ENCODE measurements at places on chromosomes 7 and 10.
A peak's percentile ranks its signal among the peaks of the same experiment; 100 is the strongest.

DNA sequence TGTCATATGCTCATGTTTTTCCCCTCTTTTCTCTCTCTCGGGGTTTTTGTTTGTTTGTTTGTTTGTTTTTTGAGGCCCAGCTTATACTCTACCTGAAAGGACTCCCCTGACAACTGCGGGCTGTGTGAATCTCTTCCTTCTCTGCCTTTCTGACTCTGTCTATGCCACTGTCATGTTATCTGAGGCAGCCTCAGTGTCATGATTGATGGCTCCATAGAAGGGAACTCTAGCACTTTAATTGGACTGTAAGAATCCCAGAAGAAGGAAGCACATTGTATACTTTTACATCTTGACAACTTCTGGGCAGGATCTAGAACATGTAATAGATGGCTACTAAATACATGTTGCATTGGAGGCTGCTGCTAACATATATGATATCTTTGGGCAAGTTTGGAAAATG is 25.4 kb downstream of the AKR1B15 start:
- no peak for DNase-seq

GRCh38 chr10:13788711-13789447 is 202.1 kb downstream of the PRPF18 start:
- DNase-seq = peak; percentile 44

DNA sequence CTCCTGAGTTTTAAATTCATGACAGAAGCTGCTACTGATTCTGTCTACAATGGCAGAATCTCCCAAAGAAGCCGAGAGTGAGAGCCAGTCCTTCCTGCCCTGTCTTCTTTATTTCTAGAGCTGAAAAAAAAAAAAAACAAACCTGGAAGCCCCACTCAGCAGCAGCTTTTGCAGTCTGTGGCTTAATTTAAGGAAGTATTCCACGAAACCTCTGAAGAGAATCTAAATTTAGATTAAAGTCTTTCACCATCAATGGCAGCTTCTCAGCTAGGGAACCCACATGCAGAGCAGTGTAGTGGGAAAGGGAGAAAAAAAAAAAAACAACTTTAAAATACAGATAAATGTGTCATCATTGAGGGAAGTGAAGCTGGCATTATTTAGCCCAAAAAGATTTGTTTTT is 23.4 kb downstream of the SMURF1 start:
- DNase-seq = no peak

- no peak for DNase-seq
These were observed 36.5 kb upstream of the TNKS2 start for GRCh38 chr10:91761721-91762120.

DNA sequence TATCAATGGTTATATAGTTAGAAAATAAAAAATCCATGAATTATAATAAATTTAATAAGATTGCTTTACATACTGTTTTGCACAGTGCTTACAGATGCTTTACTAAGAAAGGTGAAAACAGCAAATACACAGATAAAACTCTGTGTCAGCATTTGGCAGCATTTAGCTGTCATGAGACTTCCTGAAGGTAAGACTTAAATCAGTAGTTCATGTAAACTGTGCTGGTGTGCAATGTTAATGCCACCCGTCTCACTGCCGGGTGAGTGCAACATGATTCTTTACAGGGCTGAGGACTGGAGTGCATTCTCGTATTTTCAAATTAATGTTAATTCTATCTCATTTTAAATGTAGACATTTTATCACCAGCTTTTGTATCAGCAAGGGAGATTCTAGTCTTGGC is 326.2 kb upstream of the POT1 start:
- DNase-seq = no peak

DNA sequence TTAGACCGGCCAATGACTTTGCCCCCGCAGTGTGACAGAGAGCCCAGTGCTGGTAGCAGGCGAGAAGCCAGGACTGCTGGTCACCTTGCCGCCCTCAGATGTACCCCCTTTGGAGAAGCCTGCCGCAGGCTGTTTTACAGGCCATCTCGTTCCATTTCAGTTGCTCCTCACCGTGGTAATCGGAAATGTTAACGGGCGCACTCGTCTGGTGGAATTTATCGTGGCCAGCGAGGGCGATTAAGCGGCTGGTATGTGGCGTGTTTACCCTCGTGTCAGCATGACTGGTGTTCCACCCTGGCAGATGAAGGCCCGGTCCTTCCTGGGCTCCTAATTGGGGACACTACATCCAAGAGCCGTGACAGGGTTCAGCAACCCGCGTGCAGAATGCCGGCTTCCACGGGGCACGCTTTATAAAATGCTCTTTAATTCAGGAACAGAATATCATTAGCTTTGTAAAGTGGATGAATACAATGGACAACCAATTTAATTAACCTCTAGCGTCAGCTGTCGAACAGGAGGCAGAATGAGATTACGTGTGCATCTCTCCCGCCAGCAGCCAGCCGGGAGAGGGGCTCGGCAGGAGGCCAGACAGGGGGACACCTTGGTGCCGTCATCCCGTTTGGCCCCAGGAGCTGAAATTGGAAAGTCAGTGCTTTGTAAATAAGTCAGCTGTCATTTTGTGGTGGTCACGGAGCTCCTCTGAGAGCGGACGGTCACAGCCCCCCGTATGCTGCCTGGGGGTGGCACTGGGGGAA is 108.3 kb downstream of the NKX6-2 start:
- no peak for DNase-seq

GRCh38 chr7:26198133-26198780 is 2.3 kb downstream of the HNRNPA2B1 start:
- no peak for DNase-seq

- peak; percentile 73 for DNase-seq
These were observed 308.3 kb upstream of the IGFBP3 start for GRCh38 chr7:46229409-46229808.

DNA sequence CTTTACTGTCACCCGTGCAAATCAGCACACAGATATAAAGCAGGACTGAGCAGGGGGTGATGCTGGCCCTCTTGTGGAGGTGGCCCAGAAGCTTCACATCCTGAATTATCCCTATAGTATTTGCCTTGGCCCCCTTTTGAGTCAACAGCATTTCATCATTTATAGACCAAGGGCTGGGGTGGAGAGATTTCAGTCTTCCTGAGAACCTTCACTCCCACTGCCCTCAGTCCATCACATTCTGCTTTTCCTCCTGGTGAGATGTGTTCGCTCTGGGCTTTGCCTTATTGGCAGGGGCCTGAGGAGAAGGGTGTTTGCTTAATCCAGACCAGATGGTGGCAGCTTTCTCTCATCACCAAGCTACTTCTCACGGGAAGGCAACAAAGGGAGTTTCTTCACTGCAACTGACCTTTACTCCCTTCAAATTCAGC is 47.7 kb downstream of the NOC3L start:
- peak; percentile 9 for DNase-seq

Data from hepatic stellate cell (primary cell).